ENCODE measurements at places on chromosomes 7 and 10. TPM values are rescaled to one million over a fixed set of nuclear protein-coding genes. Genes with fewer than 3 reads are reported as not detected.

- DNase-seq: no peak
Observed at GRCh38 chr10:62095181-62096122, 173.2 kb downstream of the RTKN2 start.

DNA sequence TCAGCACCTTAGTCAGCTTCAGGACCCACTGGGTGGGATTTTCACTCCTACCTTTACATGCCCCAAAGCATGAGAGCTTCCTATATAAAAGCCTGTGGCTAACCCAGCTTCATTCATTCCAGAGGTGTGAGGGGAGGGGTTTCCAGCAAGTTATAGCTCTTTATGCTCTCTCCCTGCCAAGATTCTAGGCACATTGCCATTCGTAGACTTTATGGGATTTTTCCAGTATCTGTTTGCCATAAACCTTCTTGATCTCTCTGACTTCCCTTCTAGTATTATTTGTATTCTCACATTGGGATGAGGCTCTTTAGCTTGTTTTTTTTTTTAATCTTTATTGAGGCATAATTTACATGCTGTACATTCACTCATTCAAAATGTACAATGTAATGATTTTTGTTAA, 67.5 kb downstream of the POU6F2 start:
- DNase-seq: no peak

The EBF3 gene
- not detected for total RNA-seq

The PNLIPRP3 gene
- not detected for total RNA-seq

The MSMB gene
- total RNA-seq: not detected

Data from K562 (cell line).